ENCODE measurements at places on chromosomes 7 and 10.

DNA sequence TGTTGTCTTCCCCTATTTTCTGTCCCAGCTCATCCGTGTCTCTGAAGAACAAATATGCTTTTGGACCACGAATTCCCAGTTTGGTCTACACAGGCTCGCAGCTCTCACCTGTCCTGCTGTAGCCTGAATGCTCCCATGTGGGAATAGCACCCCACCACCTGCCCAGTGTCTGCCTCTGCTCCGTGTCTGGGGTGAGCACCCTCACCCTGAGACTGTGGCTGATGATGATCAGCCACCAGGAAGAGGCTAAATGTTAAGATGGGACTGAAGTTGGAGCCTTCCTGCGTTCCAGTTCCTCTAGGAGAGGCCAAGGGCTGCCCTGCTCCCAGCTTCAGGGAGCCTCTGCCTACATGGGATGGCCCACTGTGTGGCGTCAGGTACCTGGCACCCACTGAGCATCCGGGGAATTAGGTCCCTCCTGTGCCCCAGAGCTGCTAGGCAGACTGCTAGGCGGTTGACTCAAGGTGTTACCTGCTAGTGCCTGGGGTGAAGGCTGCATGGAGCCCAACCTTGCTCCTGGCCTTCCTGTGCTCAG lies 3.7 kb downstream of the PGAM2 start:
- DNase-seq, result no peak

DNA sequence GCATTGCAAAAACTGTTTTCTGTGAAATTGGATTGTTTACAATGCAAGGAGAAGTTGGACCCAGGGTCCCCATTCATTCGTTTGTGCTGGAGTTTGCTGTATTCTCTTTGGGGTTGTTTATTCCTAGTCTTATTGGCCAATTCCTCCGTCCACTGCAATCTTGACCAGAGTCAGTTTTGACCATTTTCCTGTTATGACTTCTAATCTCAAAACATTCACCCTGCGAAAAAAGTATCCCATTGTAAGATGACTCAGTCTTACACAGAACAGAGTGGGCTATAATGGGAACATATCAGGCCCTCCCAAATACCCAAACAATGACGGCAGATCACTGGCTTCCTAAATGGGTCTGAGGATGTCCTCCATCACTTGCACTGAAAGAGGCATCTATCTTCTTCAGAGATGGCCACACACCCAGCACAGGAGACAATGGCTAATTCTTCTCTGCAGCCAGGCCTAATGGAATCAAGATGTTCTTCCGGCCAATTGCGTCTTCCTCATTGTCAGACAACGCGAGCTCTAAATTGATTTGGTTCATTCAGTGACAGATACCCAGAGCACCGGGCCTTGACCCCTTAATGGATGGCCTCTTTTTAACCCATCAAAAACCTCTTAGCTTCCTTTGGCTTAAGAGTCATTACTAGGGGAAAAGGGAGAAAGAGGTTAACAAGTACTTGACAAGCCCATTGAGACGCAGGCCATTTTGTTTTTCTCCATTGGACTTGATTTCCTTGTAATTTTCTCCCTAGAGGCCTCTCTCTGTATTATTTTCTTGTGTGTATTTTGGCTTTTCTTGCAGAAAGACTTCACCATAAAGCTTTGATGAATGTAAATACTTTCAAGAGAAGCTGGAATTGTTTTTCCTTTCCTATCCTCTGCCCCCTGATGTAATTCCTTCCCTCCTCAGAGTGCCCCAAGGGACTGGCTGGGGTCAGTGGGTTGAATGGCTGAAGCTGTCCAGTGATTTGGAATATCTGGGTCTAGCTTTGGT lies 129.6 kb downstream of the PRPF18 start:
- DNase-seq, result no peak

GRCh38 chr10:46248651-46249146 lies 38.1 kb upstream of the ANTXRL start:
- DNase-seq, result no peak

- no peak for DNase-seq
These were observed 74.2 kb downstream of the MGMT start for GRCh38 chr10:129541200-129541599.

DNA sequence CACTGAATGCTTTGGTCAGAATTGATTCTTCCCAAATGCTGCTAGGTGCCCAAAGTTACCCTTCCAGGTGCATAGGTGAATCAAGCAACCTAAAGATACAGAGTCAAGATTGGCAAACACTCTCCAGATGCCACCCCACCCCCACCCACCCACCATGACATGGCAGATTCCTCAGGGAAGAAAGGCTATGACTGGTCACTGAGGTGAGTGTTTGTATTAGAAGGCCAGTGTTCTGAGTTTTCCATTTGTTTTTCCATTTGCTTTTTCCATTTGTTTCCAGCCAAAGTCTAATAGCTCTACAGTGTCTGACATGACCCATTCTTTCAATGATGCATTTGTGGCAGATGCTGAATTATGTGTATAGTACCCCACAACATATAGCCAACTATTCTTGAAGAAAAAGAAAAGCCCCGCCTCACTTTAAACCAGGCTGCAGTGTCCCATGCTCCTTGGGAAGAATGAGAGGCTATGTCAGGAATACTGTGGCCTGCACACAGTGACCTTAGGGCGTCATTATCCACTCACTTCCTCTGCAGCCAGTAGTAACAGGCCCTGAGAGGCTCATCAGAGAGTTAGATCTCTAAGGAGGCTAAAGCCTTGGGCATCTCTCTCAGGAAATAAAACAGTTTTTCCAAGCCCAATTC lies 16.1 kb upstream of the HIBADH start:
- DNase-seq, result no peak

All from PC-9 (cell line).